Inflammatory macrophage treated with lipopolysaccharide for 1 hour (primary cell): ENCODE measurements at places on chromosomes 1 and 21.
A peak's percentile ranks its signal among the peaks of the same experiment; 100 is the strongest.

DNA sequence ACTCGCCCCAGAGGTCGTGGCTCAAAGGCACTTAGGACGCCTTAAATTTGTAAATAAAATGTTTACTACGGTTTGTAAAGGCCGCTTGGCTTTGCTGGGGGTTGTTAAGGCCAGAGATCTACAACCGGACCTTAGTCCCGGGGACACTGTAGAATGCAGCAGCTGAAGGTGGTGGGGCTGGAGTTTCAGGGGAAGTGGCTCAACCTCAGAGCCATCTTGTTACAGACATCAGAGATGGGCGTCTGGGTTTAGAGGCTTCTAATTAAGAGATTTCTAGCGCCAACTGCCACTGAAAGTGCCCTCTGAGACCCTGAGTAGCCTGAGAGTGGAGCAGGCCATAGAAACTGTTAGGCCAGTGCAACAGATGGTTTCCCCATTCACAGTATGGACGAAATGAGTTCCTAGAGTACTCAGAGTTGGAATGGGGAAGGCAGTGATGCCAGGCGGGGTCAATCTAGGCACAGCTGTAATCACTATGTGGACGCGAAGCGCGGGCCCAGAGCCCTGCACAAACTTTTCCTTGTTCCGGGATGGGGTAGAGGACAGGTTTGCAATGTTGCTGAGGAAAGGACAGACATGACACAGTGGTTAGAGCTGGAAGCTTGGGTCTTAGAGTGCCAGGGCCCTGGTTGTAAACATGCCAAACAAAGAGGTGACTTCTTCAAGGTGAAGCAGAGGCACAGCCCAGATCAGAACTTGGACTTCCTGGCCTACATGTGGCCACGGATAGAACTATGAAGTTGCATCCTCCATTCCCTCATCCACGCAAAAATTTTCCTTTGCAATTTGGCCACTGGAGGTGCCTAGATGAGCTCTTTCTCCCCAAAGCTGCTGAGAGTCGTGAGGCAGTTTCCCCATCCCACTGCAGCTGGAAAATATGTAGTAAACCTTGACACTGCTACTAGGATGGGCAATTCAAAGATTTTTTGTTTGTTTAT lies 6.0 kb downstream of the HLX start:
- DNase-seq: no peak

DNA sequence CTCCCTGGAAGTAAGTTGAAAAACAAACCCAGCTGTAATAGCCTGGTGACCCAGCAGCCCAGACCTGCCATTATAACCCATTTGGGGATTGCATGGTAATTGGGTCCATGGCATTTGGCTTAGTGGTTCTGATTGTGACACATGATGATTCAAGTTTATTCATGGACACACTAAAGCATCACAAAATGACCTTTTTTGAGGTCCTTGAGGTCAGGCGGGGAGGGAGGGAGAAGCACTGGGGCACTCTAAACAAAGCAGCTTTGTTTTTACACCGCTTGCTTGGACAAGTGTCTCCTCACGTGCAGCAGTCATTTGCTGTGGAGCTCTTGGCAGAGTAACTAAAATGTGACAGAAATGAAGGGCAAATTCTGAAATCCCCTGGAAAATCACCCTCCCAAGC lies 241.0 kb upstream of the SGIP1 start:
- no peak for DNase-seq

- no peak for DNase-seq
These were observed 45.3 kb upstream of the KCNE1 start for GRCh38 chr21:34557261-34557660.

GRCh38 chr1:110718452-110718851 lies 43.7 kb upstream of the KCNA3 start:
- no peak for DNase-seq

- DNase-seq: peak; percentile 18
These were observed 12.9 kb upstream of the GJA5 start for GRCh38 chr1:147773215-147773715.
